ENCODE measurements at places on chromosomes 1 and 21.

DNA sequence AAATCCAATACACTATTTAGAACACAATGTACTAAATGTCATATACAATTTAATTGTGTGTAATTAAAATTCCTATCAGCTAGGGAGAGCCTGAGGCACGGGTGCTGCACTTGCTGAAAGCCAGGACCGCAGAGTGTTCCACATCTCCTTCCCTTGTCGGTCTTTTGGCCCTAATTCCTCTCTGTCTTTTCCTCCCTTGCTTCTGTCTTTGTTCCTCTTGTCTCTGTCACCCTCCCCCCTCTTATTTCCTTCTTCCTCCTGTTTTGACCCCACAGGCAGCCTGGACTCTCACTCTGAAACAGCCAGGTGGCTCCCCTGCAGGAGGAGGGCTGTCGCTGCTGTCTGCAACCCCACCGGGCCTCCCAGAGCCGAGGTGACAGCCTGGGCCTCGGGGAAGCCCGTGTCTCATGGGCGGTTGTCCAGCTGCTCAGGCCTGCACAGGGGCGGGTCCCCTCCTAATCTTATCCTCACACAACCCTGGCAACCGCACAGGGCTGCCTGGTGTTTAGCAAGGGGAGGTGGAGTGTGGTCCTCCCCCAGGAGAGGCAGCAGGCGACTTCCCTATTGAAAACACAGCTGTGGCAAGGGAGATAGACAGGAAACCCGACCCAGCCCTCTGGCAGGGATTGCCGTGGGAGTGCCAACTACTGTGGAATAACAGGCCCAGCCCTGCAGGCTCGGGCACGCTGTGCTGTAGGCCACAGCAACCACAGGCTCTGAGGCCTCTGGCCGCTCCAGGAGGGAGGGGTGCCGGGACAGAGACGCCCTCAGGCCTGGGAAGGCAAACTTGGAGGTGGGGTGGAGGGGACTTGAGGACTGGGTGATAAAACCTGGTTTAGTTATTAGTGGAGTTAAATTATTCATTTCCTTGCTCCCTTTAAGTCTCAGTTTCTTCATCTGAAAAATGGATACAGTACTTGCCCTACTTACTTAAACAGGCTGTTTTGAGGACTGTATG is 68.8 kb upstream of the WDR26 start:
- DNase-seq, result peak; percentile 73

DNA sequence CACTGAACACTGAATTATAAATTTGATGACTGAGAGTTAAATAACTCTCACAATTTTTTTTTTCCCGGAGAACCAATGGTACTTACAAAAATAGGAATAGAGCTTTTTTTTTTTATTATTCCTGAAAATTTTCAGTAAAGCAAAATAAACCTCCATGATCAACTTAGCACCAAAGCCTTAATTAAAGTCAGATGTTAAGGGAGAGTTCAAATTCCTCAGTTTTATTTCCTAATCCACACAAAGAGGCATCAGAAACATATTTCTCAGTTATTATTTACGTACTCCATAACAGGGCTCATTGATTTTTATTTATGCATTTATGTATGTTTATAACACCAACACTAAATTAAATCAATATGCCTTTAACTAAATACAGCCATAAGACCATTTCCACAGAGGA is 55.5 kb downstream of the PLPPR5 start:
- DNase-seq, result no peak

GRCh38 chr1:218718977-218719376 is 373.8 kb downstream of the TGFB2 start:
- DNase-seq, result no peak

DNA sequence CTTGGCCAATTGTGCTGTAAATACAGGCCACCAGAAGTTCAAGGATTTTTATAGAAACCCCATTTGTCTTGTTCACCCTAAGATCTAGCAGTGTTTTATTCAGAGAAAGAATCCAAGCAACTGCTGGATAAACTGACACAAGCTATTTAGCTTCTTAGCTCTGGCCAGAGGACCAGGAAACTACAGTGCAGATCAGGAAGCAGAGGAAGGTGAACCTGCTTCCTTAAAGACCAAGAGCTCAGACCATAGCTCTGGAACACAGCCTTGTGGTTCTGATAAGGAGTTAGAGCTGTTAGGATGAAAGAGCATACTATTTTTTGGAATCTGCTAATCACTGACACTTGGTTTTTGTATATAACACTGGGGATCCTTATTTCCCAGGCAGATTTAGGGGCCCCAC is 5.2 kb upstream of the CCDC17 start:
- DNase-seq, result no peak

DNA sequence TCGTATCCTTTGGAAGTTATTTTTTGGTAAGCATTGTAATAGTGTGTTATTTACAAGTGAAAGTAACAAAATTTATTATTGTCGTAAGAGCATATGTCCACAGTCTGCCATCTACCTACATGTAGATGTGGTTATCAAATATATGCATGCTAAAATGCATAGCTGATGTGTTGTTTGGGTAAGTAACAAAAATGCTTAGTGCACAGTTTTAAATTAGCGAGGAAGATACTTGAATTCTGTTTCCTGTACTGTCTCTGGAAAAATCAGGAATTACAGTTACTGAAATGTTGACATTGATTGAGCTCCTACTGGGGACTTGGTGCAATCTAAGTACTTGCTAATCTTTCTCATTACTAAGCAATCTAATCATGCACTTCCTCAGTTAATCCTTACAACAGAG is 14.3 kb downstream of the WDR64 start:
- DNase-seq, result no peak

GRCh38 chr1:3608154-3608553 is 3.2 kb downstream of the MEGF6 start:
- DNase-seq, result no peak

DNA sequence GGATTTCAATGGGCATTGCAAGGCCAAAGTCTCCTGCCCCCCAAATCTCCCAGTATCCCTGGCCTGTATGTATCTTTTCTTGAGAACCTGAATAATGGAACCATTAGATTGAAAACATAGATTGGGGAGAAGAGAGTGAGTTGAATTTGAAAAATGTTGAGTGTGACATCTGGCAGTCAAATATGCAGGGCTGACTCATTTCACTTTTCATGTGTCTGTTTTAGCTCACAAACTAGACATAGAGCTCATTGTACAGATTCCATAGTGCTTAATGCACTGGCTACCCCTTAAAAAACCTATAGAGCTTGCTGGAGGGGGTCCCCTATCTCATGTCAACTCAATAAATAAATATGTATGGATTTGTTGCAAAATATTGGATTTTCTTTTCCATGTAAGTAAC is 30.8 kb downstream of the DDR2 start:
- no peak for DNase-seq

DNA sequence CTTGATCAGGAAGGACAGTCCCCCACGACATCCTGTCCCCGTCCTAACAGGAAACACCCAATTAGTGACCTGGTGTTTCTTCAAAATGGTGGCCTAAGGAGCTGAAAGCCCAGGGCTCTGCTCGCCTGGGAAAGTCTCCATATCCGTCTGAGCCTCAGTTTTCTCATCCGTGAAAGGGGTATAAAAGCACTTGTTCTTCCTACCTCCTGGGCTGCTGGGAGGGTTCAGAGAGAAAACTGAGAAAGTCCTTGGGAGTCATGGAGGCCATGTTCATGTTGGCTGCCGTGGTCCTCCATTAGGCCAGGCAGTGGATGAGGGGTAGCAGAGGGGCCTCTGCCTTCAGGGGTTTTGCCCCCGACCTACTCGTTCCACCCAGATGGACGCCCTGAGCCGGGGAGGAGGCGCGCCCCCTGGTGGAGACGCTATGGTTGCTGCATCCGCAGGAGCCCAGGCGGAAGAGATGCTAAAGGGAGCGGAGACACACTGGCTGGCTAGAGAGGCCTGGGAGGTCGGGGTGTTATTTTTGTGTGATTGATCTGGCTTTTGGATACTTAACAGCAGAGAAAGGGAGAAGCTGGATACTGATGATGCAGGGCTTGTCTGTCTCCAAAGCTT is 113.5 kb downstream of the PRDM2 start:
- peak; percentile 46 for DNase-seq

Data from cardiac muscle cell (in vitro differentiated cells and primary cell).